ENCODE measurements at places on chromosomes 16 and 17.
A peak's percentile ranks its signal among the peaks of the same experiment; 100 is the strongest.

- DNase-seq = no peak
Measured at GRCh38 chr16:53937161-53937880, 233.4 kb downstream of the FTO start.

DNA sequence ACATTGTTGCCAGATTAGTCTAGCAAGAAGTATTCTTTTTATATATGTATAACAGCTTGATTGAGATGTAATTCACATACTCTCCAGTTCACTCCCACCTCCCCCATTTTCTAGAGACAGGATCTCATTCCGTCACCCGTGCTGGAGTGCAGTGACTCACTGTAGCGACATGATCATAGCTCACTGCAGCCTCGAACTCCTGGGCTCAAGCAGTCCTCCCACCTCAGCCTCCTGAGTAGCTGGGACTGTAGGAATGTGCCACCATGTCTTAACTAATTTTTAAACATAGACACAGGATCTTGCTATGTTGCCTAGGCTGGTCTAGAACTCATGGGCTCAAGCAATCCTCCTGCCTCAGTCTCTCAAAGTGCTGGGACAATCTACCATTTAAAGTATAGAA is 3.3 kb upstream of the RSAD1 start:
- no peak for DNase-seq

GRCh38 chr17:7072406-7072805 is 7.6 kb downstream of the CLEC10A start:
- no peak for DNase-seq

- no peak for DNase-seq
Measured at GRCh38 chr16:51210087-51210486, 59.0 kb upstream of the SALL1 start.

- no peak for DNase-seq
Measured at GRCh38 chr17:15485045-15485444, 17.6 kb upstream of the CDRT4 start.

DNA sequence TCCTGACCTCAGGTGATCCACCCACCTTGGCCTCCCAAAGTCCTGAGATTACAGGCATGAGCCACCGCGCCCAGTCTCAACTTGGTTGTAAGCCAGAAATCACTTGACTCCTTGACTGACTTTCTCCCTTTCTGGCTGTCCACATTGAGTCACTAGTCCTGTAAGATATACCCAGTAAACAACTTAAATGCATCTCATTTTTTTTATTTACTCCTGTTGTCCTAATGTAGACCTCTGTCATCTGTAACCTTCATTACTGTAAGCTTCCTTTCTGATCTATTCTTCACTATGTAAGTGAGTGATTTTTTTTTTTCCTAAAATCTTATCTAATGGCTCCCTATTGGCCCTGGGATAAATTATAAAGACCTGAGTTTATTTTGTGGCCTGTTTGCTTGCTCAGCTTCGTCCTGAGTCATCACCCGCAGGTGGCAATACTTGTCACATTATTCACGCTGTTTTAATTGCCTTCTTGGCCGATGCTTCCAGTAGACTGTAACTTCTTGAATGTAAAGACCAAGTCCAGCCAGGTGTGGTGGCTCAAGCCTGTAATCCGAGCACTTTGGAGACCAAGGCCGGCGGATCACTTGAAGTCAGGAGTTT is 41.0 kb downstream of the PAFAH1B1 start:
- no peak for DNase-seq

GRCh38 chr17:59941131-59941530 is 23.4 kb downstream of the RNFT1 start:
- no peak for DNase-seq

DNA sequence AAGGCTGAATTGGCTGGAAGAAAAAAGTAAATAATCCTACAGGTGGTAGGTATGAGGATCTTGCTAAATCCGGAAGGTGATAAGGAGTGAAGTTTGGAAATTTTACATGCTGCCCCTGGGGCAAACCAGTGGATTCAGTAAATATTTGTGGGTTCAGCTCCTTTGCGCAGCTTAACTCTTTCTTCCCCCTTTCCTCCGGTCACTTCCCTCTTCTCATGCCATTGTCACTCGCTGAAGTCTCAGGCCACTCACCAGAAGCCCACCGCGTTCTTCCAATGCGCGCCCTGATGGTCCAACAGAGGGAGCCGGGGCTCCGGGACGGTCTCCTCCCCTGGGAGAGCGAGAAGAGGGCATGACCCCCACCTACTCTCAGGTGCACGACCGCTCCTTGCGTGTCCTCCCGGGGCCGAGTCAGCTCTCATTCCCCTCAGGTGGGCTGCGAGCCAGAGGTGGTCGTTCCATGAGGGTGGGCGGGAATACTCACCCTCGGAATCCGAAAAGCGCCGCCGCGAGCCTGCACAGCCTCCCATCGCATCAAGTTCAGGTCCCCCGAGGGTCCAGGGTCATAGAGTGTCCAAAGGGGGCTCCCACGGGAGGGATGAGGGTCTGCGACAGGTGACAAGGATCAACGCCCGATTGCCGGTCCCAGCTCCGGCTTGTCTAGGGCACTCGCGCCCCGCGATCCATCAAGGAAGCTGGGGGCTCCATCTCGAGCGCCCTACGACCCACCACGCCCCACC is 474 bp downstream of the CLN3 start:
- DNase-seq = peak; percentile 76

DNA sequence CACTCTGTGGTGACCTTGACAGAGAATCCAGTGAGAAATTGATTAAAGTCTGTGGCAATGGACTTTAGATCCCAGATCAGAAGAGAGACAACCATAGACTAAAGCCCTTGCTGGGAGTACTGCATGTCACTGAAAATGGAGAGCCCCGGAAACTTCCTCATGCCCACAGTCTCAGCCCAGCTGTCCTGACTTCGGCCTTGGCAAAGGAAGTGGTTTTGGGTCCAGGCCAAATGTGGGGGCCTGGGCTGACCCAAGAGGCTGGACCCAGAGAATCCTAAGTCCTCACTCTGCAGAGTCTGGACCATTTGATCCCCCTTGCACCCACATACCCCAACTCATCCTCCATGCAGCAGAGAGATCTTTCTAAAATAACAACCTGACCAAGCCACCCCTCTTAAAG is 4.7 kb upstream of the BEAN1 start:
- no peak for DNase-seq

DNA sequence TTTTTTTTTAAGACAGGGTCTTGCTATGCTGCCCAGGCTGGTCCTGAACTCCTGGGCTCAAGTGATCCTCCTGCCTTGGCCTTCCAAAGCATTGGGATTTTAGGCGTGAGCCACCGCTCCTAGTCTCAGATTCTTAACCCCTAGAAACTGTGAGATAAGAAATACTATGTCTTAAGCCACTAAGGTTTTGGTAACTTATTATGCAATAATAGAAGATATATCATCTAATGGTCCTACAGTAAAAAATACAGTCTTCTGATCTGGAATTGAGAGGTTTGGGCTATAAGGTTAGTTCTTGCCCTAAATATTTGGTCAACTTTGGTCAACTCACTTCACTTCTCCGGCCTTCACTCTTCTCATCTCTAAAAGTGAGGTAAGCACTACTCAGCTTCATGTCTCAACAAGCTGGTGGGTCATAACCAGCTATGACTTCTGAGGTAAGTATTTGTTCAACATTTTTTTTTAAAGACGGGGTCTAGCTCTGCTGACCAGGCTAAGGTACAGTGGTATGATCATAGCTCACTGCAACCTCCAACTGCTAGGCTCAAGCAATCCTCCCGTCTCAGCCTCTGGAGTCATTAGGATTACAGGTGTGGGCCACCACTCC is 14.7 kb downstream of the RAD51D start:
- DNase-seq = no peak

DNA sequence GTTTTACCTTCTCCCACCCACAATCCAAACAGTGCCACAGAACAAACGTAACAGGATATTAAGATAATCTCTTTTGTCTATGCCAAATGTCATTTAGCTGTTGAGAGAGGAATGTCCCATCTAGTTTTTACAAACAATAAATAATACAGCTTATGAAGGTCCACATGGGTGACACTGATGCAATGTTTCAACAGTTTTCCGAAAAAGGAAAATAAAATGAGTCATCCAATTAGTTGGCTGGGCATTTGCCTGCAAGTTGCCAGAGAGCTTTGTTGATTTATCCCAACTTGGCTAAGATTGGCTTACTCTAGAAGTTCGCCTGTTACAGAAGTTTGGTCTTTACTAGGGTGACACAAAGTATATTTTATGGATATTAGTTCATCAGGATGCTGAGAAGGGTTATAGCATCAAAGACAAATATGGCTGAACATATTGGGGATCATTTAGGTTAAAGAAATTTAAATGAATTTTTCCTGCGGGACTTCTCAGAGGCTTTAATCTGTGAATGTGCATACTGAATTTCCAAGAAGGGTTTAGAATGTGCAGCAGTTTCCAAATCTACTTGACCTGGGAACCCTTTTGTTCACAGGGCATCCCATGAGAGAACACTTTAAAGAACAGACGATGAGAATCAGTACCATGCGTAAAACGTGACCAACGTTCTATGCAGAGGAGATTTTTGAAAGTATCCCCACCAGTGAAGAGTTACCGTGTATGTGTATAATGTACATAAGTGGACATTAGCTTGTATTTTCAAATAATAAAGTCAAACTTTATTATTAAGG is 73.1 kb downstream of the CDH13 start:
- DNase-seq = no peak

- no peak for DNase-seq
Measured at GRCh38 chr17:63998721-63999679, 849 bp downstream of the PRR29 start.

DNA sequence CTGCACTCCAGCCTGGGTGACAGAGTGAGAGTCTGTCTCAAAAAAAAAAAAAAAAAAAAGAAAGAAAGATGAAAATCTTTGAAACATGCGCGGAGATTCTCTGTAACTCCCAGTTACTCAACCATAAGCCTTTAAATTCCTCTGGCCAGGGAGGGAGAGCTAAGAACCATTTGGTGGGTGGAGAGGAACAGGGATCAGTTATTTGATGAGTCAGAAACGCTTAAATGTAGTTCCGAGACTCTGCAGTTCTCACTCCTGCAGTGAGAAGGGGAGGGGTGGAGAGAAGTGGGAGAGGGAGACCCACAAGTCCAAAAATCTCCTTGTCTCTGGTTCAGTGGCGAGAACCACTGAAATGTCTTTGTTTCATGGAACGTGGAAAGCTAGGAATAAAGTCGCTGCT is 266.7 kb downstream of the SOX9 start:
- DNase-seq = no peak
